ENCODE measurements at places on chromosomes 4 and X. TPM values are rescaled to one million over a fixed set of nuclear protein-coding genes. Genes with fewer than 3 reads are reported as not detected.

DNA sequence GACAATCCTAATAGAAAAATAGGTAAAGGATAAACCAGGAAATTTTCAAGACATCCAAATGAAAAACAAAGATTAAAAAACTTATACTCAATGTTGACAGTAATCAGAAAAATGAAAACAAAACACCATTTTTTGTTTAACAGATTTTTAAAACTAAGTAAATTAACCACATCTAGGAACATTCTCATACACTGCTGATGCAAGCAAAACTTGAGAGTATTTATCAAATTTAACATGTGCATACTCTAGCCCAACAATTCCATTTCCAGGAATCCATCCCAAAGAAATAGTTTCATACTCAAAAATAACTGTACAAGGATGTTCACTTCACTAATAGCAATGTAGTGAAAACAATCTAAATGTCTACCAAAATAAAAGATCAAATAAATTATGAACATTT is 11.5 kb downstream of the ANKRD17 start:
- no peak for DNase-seq

DNA sequence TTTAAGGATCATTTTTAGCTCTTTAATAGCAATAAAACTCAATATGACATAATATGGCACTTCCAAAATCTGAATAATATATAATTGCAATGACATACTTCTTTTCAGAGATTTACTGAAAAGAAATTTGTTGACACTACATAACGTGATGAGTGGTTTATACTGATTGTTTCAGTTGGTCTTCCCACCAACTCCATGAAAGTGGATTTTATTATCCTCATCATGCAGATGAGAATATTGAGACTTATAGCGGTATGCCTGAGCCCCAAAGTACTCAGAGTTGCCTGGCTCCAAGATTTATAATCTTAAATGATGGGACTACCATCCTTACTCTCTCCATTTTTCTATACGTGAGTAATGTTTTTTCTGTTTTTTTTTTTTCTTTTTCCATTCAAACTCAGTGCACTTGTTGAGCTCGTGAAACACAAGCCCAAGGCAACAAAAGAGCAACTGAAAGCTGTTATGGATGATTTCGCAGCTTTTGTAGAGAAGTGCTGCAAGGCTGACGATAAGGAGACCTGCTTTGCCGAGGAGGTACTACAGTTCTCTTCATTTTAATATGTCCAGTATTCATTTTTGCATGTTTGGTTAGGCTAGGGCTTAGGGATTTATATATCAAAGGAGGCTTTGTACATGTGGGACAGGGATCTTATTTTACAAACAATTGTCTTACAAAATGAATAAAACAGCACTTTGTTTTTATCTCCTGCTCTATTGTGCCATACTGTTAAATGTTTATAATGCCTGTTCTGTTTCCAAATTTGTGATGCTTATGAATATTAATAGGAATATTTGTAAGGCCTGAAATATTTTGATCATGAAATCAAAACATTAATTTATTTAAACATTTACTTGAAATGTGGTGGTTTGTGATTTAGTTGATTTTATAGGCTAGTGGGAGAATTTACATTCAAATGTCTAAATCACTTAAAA is 15.3 kb downstream of the ALB start:
- no peak for DNase-seq

The NHSL2 gene
- 4.7 TPM for total RNA-seq

DNA sequence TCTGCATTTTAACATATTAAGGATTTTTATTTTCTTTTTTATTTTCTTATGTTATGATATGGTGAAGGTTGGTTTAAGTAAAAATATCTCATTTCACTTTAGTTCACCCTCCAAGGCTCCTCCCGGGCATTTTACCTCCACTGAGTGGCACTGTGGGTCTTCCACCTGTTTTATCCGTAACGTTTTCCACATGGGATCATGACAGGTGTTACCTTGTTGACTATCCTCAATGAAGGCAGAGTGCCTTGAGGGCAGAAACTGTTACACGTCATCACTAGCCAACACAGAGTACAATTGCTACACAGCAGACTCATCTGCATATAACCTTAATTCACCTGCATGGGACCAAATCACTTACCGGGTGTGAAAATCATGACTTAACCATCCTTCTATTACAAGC is 105.8 kb downstream of the GEMIN8 start:
- DNase-seq = no peak

The HMGN5 gene
- total RNA-seq = 1.8 TPM

The CDS1 gene
- total RNA-seq = 0.19 TPM

- DNase-seq = no peak
These were observed 110.6 kb upstream of the PPARGC1A start for GRCh38 chr4:24000470-24000831.

DNA sequence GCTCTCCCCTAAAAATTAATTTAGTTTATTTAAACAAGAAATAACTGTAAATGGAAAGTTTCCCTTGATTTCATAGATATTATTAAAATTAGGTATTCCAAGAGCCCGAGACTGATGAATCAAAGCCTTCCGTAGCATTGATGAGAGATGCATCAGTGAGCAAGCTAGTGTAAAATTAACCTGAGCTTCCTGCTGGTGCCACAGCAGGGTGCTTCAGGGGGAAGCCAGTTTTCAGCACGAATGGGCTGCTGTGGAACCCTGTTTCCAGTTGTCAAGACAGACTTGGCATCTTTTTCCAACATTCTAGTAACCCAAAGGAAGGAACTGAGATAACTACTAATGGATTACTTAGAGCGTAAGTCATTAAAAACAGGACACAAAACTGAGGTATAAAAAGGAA is 221.7 kb downstream of the RBMX2 start:
- no peak for DNase-seq

- no peak for DNase-seq
These were observed 188.5 kb upstream of the STS start for GRCh38 chrX:6959006-6959405.

- no peak for DNase-seq
These were observed 255.5 kb upstream of the PITX2 start for GRCh38 chr4:110878413-110878812.

The UGT8 gene
- total RNA-seq = 0.05 TPM

The TEX13A gene
- not detected for total RNA-seq

The AMOT gene
- 8.6 TPM for total RNA-seq

- peak; percentile 34 for DNase-seq
These were observed 59.2 kb downstream of the CPLX1 start for GRCh38 chr4:766559-767283.

- DNase-seq = no peak
These were observed 190.2 kb downstream of the DCLK2 start for GRCh38 chr4:150268444-150268843.

DNA sequence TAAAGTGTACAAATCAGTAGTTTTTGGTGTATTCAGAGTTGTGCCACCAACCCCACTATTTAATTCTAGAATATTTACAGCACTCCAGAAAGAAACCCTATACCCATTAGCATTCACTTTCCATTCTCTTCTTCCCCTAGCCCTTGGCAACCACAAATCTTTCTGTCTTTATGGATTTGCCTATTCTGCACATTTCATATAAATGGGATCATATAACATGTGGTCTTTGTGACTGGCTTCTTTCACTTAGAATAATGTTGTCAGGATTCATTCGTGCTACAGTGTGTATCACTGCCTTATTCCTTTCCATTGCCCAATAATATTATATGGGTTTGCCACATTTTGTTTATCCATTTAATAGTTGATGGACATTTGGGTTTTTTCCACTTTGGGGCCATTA is 32.2 kb downstream of the SGMS2 start:
- no peak for DNase-seq

The FREM3 gene
- total RNA-seq = 0.19 TPM

DNA sequence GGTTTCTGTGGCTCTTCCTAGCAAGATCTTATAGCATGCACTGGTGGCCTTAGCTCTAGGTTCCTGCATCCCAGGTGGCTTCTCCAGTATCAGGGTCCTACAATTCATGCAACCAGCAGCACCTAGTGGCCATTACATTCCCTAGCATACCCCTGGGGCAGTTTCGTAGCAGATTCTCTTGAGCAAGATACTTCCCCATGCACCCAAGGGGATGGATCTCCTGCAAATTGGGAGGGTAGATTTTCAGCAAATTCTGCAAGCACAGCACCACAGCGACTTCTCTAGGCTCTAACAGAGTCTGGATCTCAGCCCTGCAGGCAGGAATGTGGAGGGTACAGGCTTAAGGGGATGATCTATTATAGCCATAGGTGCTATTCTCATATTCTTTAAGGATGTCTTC is 13.1 kb upstream of the SLC9B1 start:
- no peak for DNase-seq

The CPEB2 gene
- total RNA-seq = 26.2 TPM

GRCh38 chr4:2630556-2631273 is 94.3 kb downstream of the FAM193A start:
- DNase-seq = no peak

DNA sequence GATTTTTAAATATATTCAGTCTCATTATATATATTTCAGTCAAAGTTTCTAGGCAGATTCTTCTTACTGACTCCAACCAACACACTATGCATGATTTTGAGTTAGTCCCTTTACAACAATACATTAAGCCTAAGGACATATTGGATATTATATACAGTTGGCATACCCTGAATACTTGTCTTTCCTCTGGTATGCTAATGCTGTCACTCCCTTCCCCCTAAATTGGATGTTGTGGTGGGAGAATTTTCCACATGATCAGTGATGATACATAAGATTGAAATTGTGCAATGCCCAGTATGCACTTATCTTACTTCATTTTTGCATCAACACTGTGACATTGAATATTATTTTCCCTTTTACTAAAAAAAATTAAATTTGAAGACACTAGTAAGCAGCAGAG is 935.2 kb downstream of the PCDH7 start:
- DNase-seq = no peak

The RHOXF2 gene
- not detected for total RNA-seq

- DNase-seq = no peak
These were observed 204.0 kb downstream of the MID1 start for GRCh38 chrX:10416424-10416823.

- DNase-seq = no peak
These were observed 16.0 kb downstream of the TMEM271 start for GRCh38 chr4:560061-560460.

The RBMXL3 gene
- not detected for total RNA-seq

GRCh38 chr4:125522992-125523391 is 208.2 kb downstream of the FAT4 start:
- no peak for DNase-seq

The CTAG2 gene
- not detected for total RNA-seq

DNA sequence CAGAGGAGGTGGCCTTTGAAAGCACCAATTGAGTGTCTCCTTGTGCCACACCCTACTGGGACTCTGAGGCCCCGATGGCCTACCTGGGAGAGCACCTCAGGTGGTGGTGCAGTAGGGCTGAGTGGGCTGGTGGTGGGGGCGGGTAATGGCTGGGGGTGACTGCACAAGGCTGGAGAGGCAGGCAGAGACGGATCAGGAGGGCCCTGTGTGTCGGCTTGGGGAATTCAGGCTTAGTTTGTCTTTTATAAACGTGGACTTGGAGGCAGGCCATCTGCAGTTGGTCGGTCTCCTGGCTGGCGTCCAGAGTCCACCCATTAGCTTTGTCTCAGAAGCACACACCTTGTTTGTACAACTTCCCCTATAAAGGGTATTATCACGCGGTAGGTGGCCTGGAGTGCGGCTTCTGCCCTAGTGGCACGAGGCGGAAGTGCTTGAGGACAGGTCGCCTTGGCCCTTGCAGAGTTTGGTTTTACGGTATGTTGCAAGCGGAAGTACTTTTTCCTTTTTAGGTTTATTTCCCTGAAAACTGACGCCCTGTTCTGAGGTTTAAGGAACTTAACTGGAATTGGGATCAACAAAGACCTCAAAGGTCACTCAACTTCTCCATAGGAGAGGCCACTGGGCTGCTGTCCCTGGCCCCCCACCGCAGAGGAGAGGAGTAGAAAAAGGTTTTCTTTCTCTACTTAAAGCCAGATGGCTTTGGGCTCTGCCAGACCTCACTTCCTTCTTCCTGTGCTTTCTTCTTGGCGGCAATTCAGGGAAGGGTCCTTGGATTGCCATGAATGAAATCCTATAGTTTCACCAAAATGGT is 8.0 kb downstream of the TBC1D14 start:
- peak; percentile 85 for DNase-seq

The F8A2 gene
- total RNA-seq = not detected

DNA sequence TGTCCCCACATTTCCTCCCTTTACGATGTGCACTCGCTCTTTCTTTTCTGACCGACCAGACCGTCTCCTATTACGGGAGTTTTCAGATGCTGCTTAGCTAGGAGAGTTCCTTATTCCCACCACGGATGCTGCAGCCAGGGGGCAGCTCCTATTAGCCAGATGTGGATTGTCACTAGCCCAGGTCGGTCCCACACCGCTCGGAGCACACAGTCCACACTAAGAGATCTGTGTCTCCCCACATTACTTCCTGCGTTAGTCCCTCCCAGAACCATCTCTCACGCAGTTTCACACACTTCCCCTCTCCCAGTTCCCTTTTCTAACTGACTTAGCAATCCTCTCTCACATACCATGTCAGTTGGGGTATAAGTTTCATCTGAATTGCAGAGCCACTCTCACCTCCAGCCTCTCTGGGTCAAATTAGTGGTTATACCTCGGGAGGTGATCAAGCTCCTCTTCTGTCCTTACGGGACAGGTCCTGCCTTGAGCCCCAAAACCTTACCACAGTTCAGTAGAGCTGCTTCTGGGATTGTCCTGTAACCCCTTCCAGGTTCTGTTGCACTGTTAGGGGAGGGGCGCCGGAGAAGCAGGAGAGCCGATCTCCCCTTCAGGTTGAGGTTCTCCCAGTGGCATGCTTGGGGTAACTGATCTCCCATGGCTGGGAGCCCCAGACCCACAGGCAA is 28.2 kb downstream of the SULT1E1 start:
- peak; percentile 52 for DNase-seq

DNA sequence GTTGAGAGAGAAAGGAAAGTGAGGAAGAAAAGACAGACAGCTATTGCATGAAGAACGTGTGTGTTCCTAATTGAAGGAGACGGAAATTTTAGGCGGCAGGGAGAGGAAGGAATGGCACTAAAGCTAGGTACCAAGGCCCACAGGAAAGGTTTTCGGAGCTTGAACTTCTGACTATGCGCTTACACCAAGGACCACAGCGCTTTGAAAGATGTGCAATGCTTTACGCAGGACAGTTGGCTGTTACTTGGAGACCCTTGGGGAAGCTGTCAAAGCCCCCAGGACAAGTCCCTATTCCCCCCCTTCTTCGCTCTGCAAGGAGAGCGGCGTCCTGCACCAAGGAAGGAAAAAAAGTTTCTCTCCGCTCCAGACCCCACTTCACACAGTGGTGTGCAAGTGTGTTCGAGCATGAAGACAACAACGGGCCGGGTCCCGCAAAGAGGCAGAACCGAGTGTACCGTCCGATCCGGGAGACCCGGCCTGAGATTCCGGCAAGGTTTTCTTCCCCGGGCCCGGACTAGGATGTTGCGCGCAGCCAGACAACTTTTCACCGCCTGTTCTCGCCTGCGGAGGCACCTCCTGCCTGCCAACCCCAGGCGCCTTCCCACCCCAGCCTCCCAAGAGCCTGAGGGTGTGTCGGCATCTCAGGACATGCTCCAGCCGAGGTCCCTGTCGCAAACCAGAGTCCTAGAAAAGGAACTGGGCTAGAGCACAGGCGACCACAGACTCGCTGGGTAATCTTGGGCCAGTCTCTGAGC is 896 bp downstream of the KDR start:
- DNase-seq = peak; percentile 40

The ADGRG2 gene
- 0.78 TPM for total RNA-seq
